ENCODE measurements at places on chromosomes 12 and 14. TPM values are rescaled to one million over a fixed set of nuclear protein-coding genes. Genes with fewer than 3 reads are reported as not detected.

Gene TCL1B
- total RNA-seq, result not detected

Gene TROAP
- total RNA-seq, result 0.37 TPM

GRCh38 chr14:55976655-55977054, 141.6 kb upstream of the PELI2 start:
- DNase-seq, result no peak

DNA sequence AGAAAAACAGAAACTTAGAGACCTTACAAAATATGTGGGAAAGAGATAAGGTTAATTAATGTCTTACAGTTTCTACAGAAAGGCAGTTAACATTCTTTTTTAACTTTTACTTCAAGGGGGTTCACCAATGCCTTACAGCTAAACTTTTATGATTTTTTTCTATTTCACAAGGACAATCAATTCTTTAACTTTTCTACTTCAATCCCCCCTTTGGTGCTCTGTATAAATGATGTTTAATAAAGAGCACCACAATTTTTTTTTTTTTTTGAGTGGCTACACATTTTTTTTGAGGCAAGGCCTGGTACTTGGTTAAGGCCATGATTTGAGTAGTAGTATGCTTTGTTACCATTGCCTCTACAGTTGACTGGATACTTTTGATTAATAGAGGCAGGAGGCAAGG, 279.6 kb downstream of the PRKD1 start:
- DNase-seq, result no peak

DNA sequence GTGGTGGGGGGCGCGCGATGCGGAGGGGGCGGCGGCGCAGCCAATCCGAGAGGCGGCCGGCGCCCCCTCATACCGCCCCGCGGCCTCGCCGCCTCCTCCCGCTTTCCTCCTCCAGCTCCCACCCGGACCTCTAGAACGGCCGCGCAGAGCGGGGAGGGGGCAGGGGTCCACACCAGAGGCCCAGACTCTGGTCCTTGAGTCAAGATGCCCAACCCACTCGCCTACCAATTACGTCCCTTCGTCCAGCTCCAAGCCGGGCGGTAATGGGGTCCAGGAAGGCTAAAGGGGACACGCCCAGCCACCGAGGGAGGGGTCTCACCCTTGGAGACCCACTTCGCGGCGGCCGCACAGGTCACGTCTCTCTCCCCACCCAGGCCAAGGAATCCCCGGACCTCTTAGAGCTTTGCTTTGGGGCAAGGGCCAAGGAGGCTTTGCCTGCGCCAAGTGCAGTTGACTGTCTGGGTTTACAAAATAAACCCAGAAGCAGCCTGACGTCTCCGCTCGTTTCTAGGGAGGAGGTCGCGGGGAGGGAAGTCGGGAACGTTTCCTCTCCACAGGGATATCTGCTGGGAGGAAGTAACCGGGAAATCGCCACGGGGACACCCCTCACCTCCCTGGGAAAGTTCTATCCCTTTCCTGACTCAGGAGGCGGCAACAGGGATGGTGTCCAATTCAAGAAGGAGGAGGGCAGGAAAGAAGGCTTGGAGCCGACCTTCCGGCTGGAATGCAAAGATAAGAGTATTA, 394 bp upstream of the AMIGO2 start:
- peak; percentile 38 for DNase-seq

DNA sequence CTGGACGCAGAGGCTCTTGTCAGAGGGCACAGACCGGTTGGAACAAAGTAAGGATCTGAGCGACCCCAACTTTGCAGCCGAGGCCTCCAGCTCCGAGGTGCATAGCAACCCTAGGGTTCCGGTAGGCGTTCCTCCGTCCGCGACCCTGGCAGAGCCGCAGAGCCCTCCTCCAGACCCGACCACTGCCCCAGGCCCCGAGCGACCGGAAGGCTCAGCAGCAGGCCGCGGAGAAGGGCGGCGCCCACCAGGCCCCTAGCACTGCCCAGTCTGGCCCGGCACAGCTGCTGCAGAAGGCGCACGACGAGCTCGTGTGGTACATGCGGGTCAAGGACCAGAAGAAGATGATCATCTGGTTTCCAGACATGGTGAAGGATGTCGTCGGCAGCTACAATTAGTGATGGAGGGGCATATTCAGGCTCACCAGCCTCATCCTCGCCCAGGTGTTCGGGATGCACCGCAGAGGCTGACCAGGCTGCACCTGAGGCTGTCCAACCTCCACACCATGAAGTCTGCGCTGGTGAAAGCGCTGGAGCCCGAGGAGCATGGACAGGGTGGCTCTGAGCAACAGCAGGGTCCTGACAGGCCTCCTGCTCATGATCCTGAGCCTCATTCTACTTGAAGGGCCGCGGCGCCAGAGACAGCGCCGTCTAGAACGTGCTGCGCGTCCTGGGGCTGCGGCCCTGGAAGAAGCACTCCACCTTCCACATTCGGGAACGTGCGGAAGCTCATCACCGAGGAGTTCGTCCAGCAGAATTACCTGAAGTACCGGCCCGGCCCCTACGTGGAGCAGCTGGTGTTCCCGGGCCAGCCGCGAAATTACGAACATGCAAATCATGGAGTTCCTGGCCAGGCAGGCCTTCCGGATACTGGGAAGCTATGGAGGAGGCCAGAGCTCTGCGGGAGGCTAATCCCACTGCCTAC, 24.5 kb downstream of the CAPS2 start:
- no peak for DNase-seq

DNA sequence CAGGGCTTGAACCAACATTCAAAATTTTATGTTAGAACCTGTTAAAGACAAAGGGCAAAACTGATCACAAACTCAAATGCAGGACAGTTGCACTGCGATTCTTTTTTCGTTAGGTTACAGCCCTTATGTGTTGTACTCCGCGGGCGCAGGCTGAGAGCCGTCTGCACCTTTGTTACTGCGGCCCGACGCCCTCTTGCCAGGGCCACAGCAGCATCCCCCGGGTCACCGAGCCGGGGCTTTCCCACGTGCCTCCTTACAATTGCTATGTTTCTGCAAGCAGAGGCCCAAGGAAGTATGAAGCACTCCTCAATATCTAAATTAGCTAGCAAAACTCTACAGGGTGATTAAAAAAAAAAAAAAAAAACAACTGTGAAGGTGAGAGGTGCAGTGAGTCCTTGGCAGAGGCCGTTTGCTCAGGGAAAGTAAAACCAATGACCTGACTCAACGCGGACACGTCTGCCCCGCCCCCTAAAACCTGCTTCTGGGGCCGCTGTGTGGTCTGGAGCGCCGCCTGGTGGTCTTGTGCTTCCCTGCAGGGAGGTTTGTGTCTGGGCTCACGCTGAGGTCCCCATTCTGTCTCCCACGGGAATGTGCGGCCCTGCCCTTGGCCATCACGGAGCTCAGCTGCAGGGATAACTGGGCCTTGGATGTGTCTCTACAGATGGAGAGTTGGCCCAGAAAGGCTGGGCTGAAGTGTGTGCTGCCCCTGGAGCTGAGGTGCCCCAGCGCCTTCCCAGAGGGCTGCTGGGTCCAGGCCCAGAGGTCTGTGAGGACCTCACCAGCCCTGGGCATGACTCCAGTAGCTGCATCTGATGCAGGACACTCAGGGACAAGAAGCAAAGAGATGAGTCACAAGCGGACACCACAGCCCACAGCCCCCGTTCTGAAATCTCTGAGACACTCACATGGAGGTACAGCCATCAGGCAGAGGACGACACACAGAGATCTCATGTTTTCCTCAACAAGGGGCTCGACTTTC, 418.5 kb downstream of the TMEM121 start:
- peak; percentile 66 for DNase-seq

DNA sequence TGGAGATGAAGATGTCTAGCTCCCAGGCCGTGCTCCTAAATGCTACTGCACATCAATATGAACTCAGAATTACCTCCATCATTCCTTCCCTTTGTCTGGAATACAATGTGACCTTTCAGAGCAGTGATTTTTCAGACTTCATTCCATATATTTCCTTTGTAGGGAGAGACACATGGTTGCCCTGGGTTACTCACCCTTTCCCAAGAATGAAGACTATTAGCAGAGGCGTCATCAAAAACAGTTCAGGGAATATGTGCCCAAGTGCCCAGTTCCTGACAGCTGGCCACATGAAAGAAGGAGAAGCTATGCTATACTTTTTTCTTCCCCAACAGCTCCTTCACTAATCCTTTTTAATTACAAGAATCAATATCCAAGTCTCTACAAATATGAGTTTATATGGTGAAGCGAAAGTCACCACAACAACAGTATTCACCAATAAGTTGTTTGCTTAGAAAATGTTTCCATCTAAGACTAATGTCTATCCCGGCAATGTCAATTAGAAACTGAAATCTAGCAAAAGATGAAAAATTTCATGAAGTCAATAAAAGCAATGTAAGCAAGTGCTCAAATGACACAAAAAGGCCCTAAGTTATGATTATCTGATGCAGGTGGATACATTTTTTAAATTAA, 17.8 kb downstream of the NELL2 start:
- no peak for DNase-seq

DNA sequence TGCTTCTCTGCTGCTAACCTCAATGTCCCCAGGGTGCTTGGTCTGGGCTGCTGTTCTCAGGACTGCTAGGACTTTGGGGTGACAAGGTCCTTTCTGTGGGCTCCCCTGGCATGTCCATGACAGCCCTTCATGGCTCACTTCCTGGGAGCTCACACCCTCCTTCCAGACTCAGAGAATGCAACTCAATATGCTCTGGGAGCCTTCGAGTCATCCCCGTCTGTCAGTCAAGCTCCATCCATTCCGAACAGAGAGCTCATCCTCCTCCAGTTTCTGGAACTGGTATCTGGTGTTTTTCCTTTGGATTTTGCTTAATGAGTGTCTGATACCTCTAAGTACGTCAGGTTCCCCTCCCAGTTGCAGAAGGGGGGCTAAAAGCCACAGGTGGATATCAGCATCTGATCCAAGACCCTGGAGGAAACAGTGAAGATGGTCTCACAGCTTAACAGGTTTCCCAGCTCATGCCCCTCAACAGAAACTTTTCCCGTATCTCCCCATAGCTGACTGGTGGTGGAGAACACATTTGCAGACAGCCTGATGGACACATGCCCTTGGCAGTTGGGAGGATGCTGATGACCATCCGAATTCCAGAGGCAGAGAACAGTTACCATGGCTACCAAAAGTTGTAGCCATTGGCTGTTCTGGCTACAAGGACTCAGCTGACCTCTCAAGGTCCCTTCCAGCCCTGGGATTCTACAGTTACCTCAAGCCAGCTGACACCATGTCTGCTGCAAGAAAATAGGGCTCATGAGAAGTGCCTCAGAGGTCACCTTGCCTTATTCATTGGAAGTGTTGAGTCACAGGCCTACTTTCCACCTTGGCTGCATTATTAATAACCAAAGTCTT, 9.5 kb upstream of the RAB35 start:
- no peak for DNase-seq

DNA sequence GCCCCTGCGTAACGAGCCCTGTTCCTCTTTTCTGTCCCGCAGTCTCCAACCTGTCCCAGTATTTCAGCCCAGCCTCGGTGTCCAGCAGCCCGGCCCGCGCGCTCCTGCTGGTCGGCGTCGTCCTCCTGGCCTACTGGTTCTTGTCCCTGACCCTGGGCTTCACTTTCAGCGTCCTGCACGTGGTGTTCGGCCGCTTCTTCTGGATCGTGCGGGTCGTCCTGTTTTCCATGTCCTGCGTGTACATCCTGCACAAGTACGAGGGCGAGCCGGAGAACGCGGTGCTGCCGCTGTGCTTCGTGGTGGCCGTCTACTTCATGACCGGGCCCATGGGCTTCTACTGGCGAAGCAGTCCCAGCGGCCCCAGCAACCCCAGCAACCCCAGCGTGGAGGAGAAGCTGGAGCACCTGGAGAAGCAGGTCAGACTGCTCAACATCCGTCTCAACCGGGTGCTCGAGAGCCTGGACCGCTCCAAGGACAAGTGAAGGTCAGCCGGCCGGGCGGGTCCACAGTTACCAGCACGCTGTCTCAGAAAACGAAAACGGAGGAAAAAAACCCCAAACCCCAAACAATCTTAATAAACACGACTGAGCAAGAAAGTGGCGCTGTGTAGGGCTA, 31.6 kb downstream of the BRI3BP start:
- DNase-seq, result no peak

DNA sequence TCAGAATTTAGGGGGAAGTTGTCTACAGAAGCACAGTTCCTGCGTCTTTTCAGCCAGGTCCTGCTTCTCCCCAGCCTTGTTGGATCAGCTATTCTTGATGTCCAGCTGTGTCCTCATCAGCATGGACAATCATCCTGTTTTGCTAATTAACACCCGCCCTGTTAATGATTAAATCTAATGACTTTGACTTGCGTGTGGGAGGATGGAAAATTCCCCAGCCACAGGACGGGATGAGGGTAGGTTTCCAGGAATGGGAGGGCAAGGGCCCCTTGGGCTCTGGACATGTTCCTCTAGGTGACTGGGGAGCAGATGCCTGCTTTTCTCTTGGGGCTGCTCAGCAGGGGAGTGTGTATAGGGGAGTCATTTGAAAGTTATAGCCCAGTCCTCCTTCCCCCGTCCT, 5.3 kb upstream of the PPP1R1A start:
- DNase-seq, result no peak

- no peak for DNase-seq
Observed at GRCh38 chr14:93912782-93913181, 14.4 kb upstream of the FAM181A start.
